ENCODE measurements at places on chromosomes 5 and 9. TPM values are rescaled to one million over a fixed set of nuclear protein-coding genes. Genes with fewer than 3 reads are reported as not detected.

GRCh38 chr5:39714036-39714698, 289.4 kb upstream of the DAB2 start:
- DNase-seq: no peak

DNA sequence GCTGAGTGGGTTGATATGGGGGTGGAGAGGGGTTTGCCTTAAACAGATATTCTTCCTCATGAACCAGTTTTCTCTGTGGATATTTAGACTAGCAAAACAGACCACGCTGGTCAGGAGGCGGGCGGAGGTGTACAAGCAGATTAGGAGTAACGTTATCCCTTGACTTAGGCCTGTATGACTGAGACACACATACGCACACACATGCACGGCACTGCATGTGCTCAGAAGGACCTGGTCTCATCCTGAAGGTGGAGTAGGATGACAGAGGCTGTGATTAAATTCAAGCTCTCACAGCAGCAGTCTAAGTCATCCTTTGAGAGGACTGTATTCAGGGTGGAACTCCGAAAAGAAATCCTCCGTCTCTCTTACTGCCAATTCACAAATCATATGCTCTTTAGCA, 209.7 kb downstream of the DIRAS2 start:
- no peak for DNase-seq

The TMEM252 gene
- 0.46 TPM for total RNA-seq

The CCNJL gene
- 25.0 TPM for total RNA-seq

DNA sequence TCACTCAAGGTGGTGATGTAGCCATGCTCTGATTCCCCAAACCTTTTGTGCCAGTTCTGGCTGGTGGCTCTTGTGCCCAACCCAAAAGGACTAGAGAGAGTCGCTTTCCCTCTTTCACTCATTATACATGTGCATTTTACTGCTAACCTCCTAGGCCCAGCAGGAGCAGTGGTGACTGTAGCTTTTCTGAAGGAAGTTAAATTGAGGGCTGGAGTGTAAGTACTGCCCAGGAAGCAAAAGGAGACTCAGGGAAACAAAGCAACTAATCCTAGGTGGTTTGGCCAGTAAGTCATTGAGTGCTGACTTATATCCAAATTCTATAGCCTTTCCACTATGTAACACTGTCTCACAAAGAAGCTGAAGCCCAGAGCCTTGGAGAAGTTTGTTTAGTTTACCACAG, 194.4 kb upstream of the ZNF462 start:
- DNase-seq: no peak

- DNase-seq: no peak
Observed at GRCh38 chr9:137607141-137607857, 1.8 kb downstream of the ARRDC1 start.

- no peak for DNase-seq
Observed at GRCh38 chr5:122311497-122311960, 508 bp upstream of the SNCAIP start.

The SVEP1 gene
- total RNA-seq: 12.0 TPM

DNA sequence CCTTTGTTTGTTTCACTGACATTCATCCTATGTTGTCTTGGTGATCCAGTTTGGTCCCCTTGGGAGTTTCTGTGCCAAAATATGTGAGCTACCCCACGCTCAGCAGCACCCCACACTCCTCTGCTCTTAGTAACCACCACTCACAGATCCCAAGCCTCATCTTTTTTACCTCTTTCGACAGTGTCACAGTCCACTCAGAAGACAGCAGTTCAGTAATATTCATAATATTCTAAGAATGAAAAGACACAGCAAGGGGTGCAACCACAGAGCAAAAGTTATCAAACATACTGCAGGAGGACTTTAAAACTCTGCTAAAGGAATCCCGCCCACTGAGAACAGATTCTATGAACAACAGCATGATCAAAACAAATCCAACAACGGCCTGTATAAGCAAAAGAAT, 28.2 kb downstream of the RNF130 start:
- no peak for DNase-seq

- DNase-seq: peak; percentile 67
Observed at GRCh38 chr9:128078504-128079434, 10.7 kb downstream of the SLC25A25 start.

DNA sequence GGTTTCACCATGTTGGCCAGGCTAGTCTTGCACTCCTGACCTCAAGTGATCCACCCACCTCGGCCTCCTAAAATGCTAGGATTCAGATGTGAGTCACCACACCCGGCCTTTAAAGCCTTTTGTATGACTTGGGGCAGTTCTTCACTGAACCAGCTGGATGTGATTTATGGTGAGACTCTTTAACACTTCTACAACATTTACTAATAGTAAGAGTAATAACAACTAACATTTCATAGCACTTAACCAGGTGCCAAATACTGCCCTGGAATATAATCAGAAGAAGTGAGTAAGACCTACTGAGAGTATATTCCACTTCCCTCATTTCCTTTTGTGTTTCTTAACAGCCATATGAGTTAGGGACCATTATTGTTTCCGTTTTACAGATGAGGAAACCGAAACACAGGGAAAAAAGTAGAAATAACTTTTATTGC, 10.0 kb downstream of the ZSWIM6 start:
- DNase-seq: no peak

DNA sequence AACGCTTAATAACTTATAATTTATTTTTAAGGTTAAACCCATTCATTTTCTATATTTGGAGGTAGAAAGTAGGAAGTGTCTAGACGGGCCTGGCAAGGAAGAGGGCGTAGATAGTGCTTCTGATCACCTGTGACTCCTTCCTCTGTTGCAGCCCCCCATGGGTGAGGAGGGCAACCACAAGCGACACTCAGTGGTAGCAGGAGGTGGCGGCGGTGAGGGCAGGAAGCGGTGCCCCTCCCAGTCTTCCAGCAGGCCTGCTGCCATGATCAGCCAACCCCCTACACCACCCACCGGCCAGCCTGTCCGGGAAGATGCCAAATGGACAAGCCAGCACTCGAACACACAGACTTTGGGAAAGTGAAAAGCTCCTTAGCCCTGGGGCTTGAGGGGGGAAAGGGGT, 36.7 kb downstream of the FAXDC2 start:
- no peak for DNase-seq

GRCh38 chr5:151589878-151590570, 1.1 kb downstream of the FAT2 start:
- no peak for DNase-seq

GRCh38 chr5:176817841-176818377, 7.5 kb downstream of the UNC5A start:
- DNase-seq: no peak

The BICD2 gene
- total RNA-seq: 8.6 TPM

GRCh38 chr5:172594431-172594830, 46.6 kb upstream of the NEURL1B start:
- DNase-seq: no peak

The CCL27 gene
- not detected for total RNA-seq

The ADAMTS16 gene
- 0.26 TPM for total RNA-seq

DNA sequence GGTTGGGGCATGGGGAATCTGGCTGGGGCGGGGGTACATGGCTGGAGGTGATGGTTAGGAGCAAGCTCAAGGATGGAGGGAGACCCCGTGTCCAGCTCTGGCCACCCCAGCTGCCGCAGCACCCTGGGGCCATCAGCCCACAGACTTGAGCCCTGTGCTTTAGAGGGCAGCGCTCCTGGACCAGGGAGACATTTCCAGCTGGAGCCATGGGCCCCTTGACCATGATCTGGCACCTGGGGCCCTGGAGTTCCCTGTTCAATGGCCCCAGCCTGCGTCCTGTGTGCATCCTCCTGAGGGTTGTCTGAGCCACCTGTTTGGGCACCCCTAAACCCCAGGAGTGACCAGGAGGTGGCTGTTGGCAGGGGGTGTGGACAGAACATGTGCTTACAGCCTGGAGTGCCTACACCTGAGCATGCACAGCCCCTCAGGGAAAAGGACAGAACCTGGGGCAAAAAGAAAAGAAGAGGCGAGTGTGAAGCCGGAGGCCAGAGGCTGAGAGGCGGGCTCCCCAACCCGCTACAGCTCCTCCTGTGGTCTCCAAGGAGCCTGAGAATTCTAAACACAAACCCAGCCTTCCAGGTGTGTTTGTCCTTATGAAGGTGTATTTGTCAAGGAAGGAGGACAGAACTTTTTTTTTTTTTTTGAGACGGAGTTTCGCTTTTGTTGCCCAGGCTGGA, 126.7 kb downstream of the C9orf50 start:
- peak; percentile 51 for DNase-seq

Measured in mucosa of descending colon (tissue), 3 donors.